Stimulated activated CD4-positive, alpha-beta T cell treated with anti-CD3 and anti-CD28 coated beads, Interleukin-1b, Interleukin-23, amount 100 ng/mL, for 1 hour (primary cell): ENCODE measurements at places on chromosomes 3 and 15.

- DNase-seq: no peak
These were observed 40.4 kb downstream of the IQCB1 start for GRCh38 chr3:121794264-121794983.

DNA sequence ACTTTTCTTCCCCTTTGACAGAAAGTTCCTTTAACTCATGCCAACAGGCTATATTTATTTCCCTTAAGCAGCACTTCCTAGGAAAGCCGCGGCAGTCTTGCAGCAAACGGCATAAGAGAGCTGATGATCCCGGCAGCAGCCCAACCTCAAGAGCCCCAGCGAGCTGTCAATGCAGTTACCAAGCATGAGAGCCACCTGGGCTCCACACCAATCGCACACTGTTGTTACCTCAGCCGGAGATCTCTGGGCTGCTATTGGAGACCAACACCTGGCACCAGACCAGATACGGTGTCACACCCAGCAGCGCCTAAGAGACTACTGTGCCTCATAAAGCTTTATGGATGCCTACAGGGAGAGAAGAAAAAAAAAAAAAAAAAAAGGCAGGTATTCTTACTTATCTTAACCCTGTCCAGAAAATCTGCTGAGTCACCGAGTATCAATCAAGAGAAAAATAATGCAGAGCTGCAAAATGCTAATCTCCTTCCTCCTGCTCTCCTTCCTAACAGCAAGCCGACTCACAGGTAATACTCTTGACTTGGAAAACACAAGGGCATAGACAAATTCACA is 11.7 kb downstream of the ABCC5 start:
- no peak for DNase-seq

DNA sequence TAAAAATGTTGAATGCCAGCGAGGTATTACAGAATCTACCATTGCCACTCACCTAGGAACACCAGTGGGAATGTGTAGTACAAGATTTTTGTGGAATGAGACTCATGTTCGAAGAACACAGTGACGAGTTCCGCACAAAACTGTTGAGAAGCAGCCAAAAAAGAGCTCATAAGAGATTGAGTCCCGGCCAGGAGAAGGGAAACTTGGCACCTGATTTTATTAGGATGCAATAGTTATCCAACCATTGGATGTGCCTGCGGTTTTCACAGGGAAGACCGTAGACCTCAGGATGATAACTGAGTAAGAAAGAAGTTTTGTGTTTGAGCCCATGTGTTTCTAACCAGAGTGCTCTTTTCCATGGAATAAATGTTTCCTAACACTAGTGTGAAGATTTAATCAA is 88.9 kb downstream of the PTPRG start:
- no peak for DNase-seq

DNA sequence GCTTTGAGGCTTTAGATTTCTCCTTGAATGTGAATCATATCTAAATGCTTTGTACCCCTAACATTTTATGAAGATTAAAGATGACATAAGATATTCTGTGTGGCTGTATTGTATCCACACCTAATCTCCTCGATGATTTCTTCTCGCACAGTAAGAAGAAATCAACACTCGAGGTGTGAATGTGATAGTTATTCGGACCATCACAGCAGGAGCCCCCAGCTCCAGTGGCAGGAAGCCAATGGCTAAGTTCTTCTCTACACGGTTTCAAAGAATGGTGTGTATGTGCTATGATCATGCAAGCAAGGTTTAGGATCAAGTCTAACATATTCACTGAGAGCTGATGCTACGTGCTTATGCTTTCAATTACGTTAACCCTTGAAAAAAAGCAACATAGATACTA is 271.0 kb downstream of the SUCLG2 start:
- no peak for DNase-seq

DNA sequence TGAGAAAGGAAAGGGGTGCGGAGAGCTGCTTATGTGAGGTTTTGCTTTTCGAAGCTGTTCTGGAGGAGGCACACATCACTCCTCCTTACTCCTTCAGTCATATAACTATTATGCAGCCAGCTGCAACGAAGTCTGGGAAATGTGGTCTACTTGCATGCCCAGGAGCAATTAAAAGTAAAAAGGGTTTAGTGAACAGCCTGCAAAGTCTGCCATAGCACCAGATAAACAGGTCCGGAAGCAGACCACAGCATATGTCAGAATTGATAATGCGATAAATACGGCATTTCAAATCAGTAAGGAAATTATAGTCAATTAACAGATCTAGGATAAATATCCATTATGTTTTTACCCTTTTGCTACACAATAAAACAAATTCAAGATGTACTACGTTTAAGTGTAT is 99.5 kb downstream of the POLR2M start:
- DNase-seq: no peak

- no peak for DNase-seq
These were observed 369.0 kb downstream of the SV2B start for GRCh38 chr15:91468871-91469580.

- no peak for DNase-seq
These were observed 75.6 kb upstream of the CACNA2D3 start for GRCh38 chr3:54046641-54047214.

DNA sequence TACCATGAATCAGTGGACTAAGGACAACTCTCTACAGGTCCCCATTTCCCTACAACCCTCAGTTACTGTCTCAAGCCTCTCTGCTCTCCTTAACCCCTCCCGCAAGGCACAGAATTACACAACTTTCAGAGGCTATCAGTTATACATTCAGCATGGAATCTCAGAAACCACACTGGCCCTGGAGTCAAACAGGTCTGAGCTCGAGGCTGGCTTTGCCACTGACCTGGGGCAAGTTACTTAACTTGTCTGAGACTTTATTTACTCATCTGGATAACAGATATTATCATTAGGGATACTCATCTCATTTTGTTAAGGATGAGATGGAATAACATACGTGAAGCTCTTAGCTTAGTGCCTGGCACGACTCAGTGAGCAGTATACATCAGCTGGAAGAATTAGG is 95.2 kb downstream of the WDR76 start:
- DNase-seq: no peak

DNA sequence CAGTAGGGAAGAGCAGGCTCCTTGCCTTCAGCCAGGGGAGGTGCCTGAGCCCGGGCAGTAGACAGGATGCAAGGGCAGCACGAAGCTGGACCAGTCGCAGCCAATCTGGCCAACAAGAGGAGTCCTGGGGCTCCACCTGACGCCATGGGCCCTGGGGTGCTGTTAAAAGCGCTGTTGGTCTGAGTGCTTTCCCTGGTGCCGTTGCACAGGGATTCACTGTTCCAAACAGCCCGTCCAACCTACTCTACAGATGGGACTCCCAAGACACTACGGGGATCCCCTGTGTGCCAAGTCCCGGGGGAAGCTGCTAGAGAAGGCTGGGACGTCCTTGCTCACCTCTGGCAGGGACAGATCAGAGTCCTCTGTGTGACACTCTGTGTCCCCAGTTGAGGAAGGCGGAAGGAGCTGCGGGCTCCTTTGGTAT is 632 bp downstream of the CTSH start:
- no peak for DNase-seq

DNA sequence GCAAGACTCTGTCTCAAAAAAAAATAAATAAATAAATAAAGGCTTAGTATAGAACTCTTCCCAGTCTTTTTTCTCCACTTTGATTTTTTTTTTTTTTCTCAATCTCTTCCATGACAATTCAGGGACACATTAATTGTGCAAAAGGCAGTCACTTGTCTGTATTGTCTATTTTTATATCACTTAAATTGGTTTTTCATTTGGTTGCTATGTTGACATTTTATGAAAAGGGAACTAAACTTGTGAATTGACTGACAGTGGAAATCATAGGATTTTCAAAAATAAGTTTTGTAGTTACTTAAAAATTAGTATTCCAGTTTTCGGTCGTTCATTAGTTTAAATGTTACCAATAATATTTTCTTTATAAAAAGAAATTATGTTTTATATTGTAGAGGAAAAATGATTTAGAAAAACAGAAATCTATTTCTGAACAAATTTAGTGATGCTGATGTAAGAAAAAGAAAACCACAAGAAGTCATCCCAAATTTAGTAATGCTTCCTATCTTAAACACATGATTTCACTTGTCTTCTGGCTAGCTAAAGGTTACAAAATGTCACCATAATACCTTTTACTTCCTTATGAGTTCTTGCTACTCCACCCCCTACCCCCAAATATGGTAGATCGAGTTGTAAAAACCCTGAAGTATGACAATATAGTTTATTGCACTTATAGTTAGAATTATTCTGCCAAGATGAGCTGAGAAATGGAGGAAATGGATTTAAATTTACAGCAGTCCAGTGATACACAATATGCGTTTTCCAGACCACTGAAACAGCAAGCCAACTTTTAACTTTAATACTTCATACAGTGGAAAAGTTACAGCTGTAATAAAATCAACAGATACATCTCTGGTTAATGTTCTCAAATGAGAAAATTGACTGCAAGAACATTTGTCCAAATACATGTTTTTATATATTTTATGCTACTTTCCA is 37.0 kb downstream of the PPARG start:
- DNase-seq: no peak

DNA sequence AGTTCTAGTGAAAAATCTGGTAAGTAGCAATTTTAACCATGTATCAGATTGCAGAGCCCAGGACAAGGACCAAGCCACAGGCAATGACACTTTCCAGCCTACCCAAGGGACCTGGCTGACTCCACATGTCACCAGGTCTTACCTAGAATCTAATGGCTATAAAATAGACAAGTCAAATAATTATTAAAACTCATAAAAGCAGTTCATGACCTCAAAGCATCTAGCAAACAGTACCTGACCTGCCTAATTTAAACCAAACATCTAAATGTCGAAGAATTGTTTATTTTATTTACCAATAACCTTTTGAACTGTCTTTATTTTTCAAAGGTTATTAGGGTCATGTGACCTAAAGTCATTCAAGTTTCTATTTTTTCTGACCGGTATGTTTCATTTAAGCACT is 35.6 kb upstream of the MKRN3 start:
- no peak for DNase-seq

GRCh38 chr15:101204739-101205535 is 46.9 kb downstream of the CHSY1 start:
- no peak for DNase-seq

GRCh38 chr15:45645026-45645980 is 10.5 kb downstream of the SQOR start:
- no peak for DNase-seq

GRCh38 chr3:156473341-156473740 is 81.6 kb downstream of the SSR3 start:
- DNase-seq: no peak

- no peak for DNase-seq
These were observed 81.9 kb upstream of the ADPGK start for GRCh38 chr15:72865486-72865885.

GRCh38 chr3:33949074-33949473 is 150.6 kb downstream of the PDCD6IP start:
- no peak for DNase-seq

GRCh38 chr15:64991536-64992135 is 1.9 kb upstream of the SPG21 start:
- no peak for DNase-seq

GRCh38 chr3:35438101-35438500 is 201.2 kb upstream of the ARPP21 start:
- no peak for DNase-seq

DNA sequence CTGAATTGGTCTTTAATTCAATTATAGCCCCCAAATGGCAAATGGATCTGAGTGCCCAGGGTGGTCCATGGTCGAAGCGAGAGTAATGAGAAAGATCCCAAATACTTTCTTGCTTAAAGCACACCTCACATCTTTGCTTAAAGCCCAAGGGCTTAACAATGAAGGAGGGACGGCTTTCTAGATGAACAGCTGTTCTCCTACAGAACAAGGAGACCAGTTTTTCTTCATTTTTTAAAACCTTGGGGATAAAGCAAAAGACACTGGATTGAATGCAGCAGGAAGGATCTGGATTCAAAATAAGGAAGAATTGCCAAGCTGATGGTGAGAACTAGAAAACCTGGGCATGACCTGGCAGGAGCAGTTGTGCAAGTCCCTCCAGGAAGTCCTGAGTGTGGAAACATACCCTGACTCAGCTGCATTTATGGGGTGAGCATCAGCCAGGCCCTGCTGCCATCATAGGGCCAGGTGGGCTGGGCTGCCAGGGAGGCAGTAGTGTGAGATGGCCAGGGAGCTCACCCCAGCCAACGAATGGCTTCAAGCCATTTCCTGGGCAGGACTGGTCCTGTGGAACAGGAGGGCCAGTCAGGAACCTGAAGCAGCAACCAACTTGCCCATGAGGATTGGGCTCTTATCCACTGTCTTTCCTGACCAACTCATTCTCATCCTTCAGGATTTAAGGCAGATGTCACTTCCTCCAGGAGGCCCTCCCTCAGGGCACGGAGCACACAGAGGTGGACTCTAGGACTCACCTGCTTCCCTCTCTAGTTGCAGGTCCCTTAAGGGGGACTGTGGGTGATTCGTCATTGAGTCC is 18.4 kb upstream of the RHCG start:
- DNase-seq: no peak
